CD4-positive, alpha-beta T cell treated with Interleukin-4 for 1 hour (primary cell): ENCODE measurements at places on chromosomes 1 and 21.

DNA sequence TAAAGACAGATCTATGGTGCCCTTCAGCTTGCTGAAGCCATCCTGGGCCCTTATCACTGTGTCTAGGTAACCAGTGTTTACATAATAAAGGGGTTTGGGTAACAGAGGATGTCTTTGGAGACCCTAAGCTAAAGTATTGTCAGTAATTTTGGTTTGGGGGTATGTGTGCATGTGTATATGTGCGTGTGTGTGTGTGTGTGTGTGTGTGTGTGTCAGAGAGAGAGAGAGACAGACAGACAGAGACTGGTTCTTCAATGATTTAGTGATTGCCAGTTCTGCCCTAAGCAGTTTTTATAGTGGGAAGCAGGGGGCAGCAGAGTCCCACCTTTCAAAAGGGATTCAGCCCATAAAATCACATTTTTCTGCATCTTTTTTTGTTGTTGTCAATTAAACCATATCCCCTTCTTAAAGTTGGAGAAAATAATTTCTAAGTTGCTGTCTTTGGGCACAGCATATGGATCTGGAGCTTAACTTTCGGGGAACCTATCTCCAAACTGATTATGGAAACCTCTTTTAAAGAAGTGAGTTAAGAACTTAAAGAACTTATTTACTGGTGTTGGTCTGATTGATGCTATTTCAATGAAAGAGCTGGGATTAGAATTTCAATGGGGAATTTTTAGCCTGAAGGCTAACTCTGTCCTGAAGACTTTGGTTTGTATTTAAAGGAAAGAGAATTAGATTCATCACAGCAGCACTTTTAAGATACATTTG is 51.1 kb downstream of the ZNF326 start:
- DNase-seq = peak; percentile 5

GRCh38 chr1:186864296-186864695 is 35.5 kb downstream of the PLA2G4A start:
- no peak for DNase-seq

DNA sequence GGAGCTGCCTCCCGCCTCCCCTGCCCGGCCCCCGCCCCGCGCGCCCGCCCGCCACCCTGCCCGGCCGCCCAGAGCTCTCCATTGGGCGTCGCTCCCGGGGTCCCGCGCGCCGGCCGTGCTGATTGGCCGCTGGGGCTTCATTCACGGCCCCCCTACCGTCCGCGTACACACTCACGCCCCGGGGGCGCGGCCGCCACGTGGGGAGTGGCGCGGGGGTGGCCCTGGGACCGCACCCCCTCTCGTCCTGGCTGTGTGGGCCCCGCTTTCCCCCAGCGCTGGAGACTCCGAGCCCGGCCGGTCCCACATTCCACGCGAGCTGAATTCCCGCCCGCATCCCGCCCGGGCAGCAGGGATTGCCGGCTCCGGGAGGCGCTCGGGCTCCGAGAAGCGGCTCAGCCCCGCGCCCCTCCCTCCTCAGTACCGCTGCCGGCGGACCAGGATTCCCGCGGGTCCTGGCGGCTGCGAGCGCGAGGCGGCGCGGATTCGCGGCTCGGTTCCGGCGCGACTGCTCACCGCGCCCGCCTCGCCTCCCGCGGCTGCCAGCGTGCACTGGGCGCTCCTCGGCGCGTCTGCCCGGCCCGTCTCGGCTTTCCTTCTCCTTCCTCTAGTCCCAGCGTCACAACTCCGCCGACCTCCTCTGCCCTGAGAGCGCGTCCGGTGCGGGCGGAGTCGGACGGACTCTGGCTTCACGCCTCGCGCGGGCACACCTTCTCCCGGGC is 450 bp upstream of the POU3F1 start:
- DNase-seq = peak; percentile 83

DNA sequence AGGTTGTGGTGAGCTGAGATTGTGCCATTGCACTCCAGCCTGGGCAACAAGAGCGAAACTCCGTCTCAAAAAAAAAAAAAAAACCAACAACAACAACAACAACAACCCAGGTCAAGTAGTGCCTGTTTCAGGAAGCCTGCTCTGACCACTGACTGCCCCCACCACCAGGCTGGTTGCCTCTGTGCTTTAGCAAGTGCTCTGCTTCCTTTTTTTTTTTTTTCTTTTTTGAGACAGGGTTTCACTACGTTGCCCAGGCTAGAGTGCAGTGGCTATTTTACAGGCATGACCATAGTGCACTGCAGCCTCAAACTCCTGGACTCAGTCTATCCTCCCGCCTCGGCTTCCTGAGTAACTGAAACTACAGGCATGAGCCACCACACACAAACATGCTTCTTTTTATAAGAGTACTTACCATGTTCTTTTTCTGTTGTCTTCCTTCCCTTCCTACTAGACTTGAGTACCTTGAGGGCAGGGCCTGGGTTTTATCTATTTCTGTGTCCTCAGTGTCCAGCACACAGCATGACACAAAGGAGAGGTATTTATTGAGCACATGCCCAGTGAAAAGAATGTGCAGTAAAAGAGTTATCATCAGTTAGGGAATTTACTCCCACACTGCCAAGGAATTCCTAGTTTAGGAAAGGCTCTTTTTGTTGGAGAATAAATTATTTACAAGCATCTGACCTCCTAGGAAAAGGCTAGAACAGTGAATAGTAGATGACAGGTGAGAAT is 9.9 kb upstream of the COA7 start:
- DNase-seq = no peak

- no peak for DNase-seq
These were observed 69.7 kb downstream of the NFIA start for GRCh38 chr1:61152066-61152465.

DNA sequence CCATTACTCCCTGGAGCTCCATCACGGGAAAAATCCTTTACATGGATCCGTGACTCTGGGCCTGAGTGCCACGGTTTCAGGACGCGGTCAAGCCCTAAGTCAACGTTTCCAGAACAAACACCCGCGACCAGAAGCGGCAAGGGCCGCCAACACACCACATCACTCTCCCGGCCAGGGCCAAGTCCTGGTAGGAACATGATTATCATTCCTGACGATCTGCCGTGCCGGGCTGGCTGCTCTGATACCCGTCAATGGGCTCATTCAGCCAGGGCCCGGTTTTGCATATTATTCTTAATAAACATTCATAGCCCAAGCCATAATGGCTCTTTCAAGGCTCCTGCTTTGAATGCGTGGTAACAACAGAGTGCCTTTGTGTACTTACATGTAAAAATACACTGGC is 44.6 kb upstream of the SIM2 start:
- no peak for DNase-seq

GRCh38 chr1:159838715-159839114 is 12.0 kb downstream of the SLAMF8 start:
- no peak for DNase-seq

DNA sequence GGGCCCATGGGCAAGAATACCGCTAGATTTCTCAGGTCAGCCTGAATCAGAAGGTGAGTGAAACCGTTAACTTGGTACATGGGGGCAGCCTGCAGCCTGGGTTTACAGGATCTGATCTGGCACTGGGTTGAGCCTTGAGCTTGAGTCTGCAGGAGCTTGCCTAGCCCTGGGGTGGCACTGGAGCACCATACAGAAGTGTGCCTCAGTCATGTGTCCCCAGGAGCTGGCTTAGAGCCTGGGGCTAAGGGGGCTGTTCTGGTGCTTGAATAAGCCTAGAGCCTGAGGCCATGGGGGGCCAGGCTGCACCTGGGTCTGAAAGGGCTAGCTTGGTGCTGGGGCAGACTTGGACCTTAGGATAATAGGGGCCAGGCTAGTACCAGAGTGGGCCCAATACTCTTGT is 457.2 kb upstream of the PBX1 start:
- no peak for DNase-seq

DNA sequence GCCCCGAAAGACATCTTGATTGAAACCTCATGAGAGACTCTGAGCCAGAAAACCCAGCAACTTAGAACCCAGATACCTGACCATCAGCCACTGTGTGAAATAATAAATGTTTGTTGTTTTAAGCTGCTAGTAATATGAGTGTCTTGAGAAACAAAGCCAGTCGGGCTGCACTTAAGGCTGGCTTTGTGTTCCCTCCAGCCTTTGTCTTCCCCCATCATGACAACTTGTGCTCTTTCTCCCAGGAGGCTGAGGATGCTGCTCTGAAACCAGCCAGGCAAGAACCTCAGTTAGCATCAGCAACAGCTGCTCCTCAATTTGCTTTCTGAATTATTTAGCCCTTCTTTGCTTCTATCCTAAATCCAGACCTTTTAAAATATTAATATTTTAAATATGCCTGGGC is 78.2 kb downstream of the SLC16A1 start:
- no peak for DNase-seq

- no peak for DNase-seq
These were observed 57.4 kb downstream of the B3GALT5 start for GRCh38 chr21:39669976-39670661.

GRCh38 chr1:220957233-220957605 is 78.0 kb downstream of the HLX start:
- DNase-seq = peak; percentile 37

DNA sequence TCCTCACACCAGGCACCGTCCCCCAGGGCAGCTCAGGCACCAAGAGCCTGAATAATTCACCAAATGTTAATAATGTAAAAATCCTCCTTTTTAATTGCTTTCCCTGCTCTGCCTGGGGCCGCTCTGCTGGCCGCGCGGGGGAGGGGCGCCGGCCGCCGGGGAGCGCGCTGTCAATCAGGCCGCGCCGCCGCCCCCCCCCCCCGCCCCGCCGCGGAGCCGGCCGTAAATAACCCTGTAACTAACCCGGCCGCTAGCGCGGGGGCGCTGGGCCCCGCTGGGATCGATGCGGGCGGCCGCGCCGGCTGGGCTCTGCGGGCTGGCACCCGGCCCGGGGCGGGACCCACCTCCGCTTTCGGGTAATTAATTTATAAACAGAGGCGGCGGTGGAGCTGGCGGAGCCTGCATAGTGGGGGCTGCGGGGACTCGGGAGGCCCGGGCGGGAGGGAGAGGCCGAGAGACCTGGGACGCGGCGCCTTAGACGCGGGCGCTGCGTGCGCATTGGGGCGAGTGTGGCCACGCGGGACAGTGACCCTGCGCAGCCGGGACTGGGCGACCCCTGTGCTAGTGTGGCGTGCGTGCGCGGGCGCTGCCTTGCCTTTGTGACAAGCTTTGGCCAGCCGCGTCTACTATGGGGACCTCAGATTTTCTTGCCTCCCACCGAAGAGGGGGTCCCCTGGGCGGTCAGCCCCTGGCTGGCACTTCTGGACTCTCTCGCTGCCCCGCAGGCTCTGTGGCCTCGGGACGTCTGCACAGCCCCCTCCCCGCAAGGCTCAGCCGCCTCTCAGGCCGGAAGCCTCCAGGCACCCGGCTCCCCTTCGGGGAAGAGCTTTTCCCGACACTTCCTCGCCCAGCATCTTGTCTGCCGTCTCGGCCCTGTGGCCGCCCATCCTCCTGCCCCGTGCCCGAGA is 16.6 kb downstream of the SAMD11 start:
- peak; percentile 27 for DNase-seq

GRCh38 chr1:220928320-220928719 is 49.1 kb downstream of the HLX start:
- DNase-seq = no peak

GRCh38 chr1:55519276-55519675 is 304.1 kb upstream of the USP24 start:
- DNase-seq = no peak

- DNase-seq = no peak
These were observed 31.3 kb upstream of the ACTN2 start for GRCh38 chr1:236654957-236655356.

- DNase-seq = no peak
These were observed 941 bp upstream of the C1orf21 start for GRCh38 chr1:184385865-184386311.

- DNase-seq = no peak
These were observed 48.6 kb upstream of the ID3 start for GRCh38 chr1:23607944-23608343.

GRCh38 chr1:47189844-47190508 is at the start of gene PDZK1IP1:
PDZK1IP1 (minus strand) TSS chr1:47190036; CDS start chr1:47189932, 104 bp downstream.
- no peak for DNase-seq

DNA sequence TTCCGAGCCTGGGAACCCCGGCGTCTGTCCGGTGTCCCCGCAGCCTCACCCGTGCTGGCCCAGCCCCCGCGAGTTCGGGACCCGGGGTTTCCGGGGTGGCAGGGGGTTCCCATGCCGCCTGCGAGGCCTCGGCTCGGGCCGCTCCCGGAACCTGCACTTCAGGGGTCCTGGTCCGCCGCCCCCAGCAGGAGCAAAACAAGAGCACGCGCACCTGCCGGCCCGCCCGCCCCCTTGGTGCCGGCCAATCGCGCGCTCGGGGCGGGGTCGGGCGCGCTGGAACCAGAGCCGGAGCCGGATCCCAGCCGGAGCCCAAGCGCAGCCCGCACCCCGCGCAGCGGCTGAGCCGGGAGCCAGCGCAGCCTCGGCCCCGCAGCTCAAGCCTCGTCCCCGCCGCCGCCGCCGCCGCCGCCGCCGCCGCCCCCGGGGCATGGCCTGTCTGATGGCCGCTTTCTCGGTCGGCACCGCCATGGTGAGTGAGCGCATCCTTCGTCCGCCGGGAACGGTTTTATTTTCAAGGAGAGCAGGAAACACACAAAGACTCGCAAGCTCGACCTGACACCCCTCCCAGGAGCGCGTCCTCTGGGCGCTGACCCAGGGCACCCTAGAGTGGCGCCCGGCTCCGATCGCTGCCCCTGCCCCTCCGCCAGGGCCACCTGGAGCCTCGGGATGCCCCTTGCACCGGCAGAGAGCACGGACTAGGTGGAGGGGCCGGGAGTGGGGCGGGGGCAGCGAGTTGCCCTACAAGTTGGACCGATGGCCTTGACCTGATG is at the start of gene ABCG1:
ABCG1 (plus strand) TSS at position 305 of the 770 bp plus-strand sequence; CDS start at position 428, 123 bp downstream.
- DNase-seq = peak; percentile 51

GRCh38 chr1:229225331-229225782 is 45.6 kb upstream of the RAB4A start:
- no peak for DNase-seq

DNA sequence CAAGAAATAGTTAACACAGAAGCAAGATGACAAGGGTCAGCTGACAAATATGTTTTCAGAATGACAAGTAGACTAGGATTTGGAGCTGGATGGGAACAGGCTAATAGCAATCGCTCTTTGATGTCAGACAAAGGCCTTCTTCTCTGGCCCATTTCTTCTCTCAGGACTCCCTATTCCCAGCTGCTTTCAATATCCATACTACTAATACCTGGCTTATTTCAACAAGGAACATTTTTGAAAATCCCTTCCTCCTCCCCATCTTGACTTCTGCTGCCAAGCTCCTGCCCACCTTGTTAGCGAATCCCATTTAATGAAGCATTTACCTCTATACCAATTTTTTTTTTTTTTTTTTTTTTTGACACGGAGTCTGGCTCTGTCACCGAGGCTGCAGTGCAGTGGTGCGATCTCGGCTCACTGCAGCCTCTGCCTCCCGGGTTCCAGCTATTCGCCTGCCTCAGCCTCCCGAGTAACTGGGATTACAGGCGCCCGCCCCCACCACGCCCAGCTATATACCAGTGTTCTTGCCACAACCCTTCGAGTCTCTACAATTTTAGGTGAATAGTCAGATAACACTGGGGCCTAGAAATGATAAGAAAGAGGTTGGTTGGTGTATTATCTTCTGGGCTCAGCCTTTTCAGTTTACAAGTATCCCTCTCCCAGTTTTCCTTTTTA is 68.4 kb downstream of the MACF1 start:
- no peak for DNase-seq
